ENCODE measurements at places on chromosomes 1 and 21. TPM values are rescaled to one million over a fixed set of nuclear protein-coding genes. Genes with fewer than 3 reads are reported as not detected.

Gene BRDT
- total RNA-seq = not detected

DNA sequence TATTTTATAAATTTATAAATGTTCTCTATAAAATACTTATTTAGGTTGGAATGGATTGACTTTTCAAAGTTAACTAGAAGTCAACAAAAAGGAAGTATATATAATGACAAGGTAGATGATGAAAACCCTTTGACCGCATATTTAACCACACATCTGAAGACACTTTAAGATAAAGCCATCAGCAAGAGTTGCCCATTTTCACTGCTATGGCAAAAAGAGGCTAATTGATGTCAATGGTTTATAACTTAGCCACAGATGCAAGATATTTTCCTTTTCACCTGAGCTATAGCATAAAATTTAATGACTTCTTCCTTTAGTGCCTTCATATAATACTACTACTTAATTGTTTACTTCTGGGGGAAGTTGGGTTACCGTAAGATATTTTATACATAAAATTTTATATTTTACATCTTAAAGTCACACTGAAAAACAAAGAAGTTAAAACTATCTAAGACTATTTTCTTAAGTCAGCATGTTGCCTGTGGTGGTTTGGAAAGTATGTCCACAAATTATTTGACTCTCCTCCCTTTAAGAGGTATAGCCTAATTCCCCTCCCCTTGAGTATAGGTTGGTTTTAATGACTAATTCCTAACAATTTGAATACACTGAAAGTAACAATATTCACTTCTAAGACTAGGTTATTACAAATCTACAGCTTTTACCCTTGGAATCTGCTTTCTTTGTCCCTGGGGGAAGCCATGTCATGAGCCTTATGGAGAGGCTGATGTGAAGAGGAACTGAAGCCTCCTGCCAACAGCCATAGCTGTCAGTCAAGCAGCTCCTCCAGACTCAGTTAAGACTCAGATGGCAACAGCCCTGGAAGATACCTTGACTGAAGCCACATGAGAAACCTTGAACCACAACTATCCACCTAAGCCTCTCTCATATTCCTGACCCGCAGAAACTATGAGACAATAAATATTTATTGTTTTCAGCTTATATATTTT lies 40.3 kb upstream of the LRRC8B start:
- H3K36me3 ChIP-seq = no peaks in the 10 kb centered on the region
- no peak overlapping the region for H3K4me3 ChIP-seq
- no peak for DNase-seq
- H3K27ac ChIP-seq = no peak overlapping the region
- H3K4me1 ChIP-seq = no peaks in the 10 kb centered on the region

GRCh38 chr1:96842215-96842614 lies 120.6 kb downstream of the PTBP2 start:
- H3K27ac ChIP-seq = no peak overlapping the region
- no peaks in the 10 kb centered on the region for H3K36me3 ChIP-seq
- no peaks in the 10 kb centered on the region for H3K27me3 ChIP-seq
- H3K4me1 ChIP-seq = no peaks in the 10 kb centered on the region
- no peak overlapping the region for H3K4me3 ChIP-seq

DNA sequence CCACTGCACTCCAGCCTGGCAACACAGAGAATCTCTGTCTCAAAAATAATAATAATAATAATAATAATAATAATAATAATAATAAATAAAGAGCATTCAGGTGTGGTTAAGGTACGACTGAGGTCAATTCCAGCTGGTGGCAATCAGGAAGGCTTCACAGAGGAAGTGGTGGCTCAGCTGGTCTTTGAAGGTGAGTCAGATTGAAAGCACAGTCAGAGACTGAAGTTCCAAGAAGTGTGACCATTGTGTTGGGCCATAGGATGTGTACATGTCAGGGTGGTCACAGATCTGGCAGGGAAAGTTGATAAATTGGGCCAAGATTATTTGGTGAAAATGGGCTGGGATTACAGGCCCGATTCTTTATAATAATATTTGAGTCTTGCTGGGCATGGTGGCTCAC lies 31.0 kb upstream of the MED18 start:
- no peak overlapping the region for H3K4me3 ChIP-seq
- no peaks in the 10 kb centered on the region for H3K27me3 ChIP-seq
- DNase-seq = no peak

DNA sequence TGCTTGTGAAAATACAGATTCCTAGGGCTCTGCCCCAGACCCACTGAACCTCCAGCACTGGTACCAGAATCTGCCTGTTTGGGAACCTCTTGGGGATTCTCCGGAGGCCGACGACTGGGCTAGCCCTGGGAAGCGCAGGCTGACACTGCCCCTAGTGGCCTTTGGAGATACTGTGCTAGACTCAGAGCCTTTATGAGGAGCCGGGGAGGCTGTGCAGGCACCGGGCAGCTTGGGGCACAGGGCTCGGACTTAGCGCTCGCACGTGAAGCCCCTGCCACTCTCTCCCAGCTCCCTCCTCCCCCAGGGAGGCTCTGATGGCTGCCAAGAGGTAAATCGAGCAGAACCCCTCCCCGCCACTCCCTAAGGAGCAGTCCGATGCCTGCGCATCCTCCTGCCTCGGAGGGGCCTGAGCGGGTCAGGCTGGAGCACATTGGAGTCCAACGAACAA lies 144.6 kb upstream of the TNR start:
- H3K36me3 ChIP-seq = no peaks in the 10 kb centered on the region
- no peaks in the 10 kb centered on the region for H3K27me3 ChIP-seq
- H3K4me1 ChIP-seq = no peaks in the 10 kb centered on the region
- DNase-seq = no peak
- no peak overlapping the region for H3K27ac ChIP-seq

- no peak overlapping the region for H3K4me3 ChIP-seq
- no peaks in the 10 kb centered on the region for H3K27me3 ChIP-seq
- H3K27ac ChIP-seq = peak overlapping the region; percentile 53
- peaks cover 3% of the 10 kb centered on the region for H3K36me3 ChIP-seq
- H3K4me1 ChIP-seq = no peaks in the 10 kb centered on the region
Observed at GRCh38 chr1:228291906-228292608, 84.2 kb downstream of the OBSCN start.

- no peaks in the 10 kb centered on the region for H3K27me3 ChIP-seq
- no peaks in the 10 kb centered on the region for H3K4me1 ChIP-seq
- no peak overlapping the region for H3K27ac ChIP-seq
- no peak for DNase-seq
- no peak overlapping the region for H3K4me3 ChIP-seq
Observed at GRCh38 chr1:53075761-53076163, 13.7 kb downstream of the PODN start.

DNA sequence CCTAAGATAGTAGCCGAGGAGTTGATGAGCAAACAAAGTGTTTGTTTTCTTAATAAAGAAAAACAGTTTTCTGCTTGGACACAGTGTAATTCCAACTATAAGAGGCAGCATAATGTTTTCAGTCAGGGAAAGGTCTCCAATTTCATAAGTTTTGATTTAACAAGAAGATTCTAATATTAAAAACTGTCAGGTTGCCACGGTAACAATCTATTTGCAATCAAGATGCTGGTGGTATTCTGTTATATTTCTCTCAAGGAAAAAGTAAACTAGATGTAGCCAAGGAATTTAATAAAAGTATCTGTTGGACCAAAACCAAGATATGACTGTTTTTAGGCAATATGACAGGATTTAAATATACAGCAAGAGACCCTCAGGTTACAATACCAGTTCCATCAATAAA lies 211.7 kb downstream of the SMYD3 start:
- no peaks in the 10 kb centered on the region for H3K36me3 ChIP-seq
- no peaks in the 10 kb centered on the region for H3K4me1 ChIP-seq
- H3K4me3 ChIP-seq = no peak overlapping the region
- no peak overlapping the region for H3K27ac ChIP-seq
- DNase-seq = no peak

- no peak for DNase-seq
- H3K27ac ChIP-seq = no peak overlapping the region
- H3K27me3 ChIP-seq = no peaks in the 10 kb centered on the region
- H3K4me1 ChIP-seq = no peaks in the 10 kb centered on the region
- H3K4me3 ChIP-seq = no peak overlapping the region
- no peaks in the 10 kb centered on the region for H3K36me3 ChIP-seq
Observed at GRCh38 chr1:227391211-227391610, 72.9 kb upstream of the CDC42BPA start.

GRCh38 chr1:28602536-28603439 lies 10.7 kb downstream of the RAB42 start:
- no peak overlapping the region for H3K27ac ChIP-seq
- peaks cover 47% of the 10 kb centered on the region for H3K36me3 ChIP-seq
- no peak for DNase-seq
- H3K4me3 ChIP-seq = no peak overlapping the region
- no peaks in the 10 kb centered on the region for H3K27me3 ChIP-seq

- H3K4me3 ChIP-seq = peak overlapping the region; percentile 46
- no peak overlapping the region for H3K27ac ChIP-seq
- H3K36me3 ChIP-seq = no peaks in the 10 kb centered on the region
- H3K27me3 ChIP-seq = no peaks in the 10 kb centered on the region
- peaks cover 4% of the 10 kb centered on the region for H3K4me1 ChIP-seq
- DNase-seq = peak; percentile 47
Observed at GRCh38 chr1:157156058-157156541, 17.9 kb upstream of the ETV3 start.

Data from gastrocnemius medialis (tissue), 4 donors.